ENCODE measurements at places on chromosomes 1 and 21.

DNA sequence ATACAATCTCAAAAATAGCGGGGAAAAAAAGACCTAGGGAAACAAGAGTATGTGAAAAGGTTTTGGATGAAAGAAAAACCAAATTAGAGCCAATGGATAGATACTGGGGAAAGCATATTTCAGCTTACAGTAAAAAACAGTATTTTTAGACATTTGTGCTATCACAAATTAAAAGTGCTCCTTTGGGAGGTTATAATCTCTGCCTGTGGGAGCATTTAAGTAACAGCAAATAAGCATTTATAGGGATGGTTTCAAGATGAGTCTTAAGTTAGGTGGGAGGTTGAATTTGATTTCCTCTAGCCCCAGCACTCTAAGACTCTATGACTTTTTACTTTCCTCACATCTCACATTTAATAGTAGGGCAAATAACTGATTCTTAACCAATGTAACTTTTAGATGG, 79.6 kb upstream of the SLFNL1 start:
- no peak for DNase-seq

DNA sequence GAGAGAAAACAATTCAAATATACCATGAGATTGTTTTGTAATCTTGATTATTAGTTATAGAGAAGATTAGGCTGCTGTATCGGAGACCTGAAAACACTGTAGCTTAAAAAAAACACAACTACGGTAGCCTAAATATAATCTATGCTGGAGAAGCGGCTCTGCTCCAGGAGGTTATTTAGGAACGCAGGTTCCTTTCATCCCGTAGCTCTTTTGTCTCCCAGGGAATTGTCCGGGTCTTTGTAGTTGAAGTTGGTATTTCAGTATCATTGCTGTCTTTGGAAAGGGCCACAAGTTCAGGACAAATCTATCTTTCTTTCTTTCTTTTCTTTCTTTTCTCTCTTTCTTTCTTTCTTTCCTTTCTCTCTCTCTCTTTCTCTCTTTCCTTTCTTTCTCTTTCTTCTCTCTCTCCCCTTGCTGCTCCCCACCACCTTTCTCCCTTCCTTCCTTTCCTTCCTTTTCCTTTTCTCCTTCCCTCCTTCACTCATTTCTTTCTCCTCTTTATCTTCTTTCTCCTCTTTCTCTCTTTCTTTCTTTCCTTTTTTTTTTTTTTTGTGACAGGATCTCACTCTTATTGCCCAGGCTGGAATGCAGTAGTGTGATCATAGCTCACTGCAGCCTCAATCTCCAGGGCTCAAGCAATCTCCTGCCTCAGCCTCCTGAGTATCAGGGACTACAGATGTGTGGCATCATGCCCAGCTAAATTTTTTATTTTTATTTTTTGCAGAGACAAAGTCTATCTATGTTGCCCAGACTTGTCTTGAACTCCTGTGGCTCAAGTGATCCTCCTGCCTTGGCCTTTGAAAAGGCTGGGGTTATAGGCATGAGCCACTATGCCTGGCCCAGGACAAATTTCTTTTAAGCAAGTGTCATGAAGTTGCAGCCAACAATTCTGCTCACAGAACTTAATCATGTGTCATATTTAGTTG, 10.9 kb upstream of the NFIA start:
- DNase-seq, result no peak

- DNase-seq, result peak; percentile 34
Measured at GRCh38 chr1:181134543-181135436, 46.3 kb downstream of the IER5 start.

DNA sequence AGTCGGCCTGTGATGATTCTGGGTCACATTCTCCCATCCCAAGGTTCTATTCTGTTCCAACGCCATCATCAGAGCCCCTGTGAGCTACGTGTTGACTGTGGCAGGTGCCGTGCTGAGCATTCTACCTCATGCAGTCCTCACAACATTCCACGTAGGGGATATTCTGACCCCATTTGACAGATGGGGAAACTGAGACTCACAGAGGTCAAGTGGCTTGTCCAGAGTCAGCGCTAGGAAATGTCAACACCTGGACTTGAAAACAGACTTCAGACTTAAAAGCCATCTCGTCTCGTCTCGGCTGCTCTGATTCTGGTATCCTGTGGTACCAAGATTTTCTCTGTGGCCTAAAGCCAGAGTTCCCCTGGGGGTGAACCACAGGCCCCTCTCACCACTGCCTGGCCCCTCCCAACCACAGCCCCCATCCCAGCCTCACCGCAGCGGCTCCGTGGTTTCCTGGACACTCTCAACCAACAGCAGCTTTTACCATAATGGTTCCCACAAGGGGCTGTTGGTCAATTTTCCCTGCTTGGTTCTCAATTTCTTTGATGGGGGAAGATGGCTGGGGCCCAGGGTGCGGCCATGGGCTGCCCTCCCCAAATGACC, 39.6 kb downstream of the SDC3 start:
- DNase-seq, result no peak

DNA sequence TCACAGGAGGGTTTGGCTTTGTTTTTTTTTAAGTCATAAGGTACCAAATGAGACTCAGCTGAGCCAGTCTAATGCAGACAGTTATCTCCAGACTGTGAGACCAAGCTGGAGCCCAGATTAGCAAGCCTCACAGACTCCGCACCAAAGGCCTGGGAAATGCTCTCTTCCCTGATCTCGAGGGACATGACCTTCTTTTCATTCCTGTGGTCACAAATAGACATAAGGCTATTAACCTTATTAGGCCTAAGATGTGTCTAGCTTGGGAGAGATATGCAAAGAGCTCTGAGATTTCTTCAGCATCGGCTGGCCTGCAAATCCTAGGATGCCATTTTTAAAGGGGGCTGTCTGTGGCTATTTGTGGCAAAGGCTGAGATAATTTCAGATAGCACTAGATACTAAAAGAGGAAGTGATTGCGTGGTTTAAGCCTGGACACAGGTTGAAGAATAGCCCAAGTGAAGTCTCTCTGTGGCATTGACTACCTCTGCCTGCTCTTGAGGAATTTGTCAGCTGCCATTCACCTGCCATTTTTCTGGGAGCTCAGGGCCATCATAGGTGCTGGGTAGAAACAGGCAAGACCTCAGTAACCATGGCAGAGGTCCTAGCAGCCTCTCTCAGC, 301.3 kb downstream of the SIPA1L2 start:
- no peak for DNase-seq

DNA sequence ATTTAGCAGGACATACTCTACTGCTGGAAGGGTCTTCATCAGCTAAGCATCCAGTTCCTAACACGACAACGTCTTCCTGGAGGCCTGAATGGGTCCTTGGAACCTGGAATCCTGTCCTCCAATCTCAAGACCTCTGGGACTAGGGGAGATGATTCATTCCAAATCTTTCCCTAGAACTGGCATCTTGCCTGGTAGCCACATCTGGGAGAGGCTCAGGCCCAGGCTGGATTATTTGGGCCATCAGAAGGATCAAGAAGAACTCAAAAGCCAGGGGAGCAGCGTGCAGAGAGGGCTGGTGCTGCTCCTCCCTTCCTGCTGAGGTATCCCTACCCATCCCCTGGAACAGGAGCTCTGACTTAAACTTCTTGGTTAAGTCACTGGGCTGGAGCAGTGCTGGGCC, 2.8 kb upstream of the PHLDA3 start:
- DNase-seq, result no peak

GRCh38 chr1:115595279-115596079, 46.3 kb upstream of the VANGL1 start:
- peak; percentile 71 for DNase-seq

DNA sequence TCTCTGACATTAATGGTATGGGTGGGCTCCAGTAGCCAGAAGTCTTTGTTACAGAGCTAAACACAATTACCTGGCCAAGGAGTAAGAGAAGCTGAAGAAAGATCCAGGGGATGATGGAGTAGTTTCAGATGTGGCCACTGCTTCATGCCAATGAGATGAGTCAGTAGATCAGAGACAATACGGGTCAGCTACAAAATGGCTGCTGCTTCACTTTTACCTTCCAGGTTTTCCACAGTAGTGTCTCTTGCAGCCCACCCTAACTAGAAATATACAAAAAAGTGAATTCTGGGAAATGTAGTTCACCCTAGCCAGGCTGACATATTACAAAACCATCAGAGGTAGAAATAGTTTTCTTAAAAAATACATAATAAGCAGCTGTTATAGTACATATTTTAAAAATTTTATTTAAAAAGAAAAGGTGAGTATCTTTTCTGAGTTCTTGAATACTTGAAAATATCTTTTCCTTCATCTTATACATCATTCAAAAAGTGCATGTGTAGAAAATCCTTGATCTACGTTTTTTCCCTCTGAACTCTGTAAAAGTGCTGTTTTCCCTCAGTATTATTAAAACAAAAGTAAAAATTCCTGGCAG, 36.1 kb downstream of the LRIF1 start:
- DNase-seq, result no peak

GRCh38 chr1:65729259-65729658, 63.4 kb upstream of the PDE4B start:
- DNase-seq, result no peak

- no peak for DNase-seq
Measured at GRCh38 chr1:210883821-210884220, 250.1 kb downstream of the KCNH1 start.

DNA sequence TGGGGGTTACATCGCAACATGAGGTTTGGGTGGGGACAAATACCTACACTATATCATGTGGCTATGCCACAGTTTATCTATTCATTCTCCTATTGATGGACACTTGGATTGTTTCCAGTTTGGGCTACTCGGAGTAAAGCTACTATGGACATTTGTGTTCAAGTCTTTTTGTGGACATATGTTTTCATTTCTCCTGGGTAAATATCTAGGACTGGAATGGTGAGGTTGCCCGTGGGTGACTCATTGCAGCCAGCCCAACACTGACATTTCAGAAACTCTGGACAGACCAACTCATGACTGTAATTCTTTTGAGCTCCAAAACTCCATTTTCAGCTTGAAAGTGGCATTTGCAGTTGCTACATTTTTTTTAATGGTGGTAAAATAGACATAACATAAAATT, 82.7 kb downstream of the KAZN start:
- no peak for DNase-seq

GRCh38 chr1:59043796-59044195, 253.1 kb upstream of the FGGY start:
- no peak for DNase-seq

Measured in stimulated activated CD4-positive, alpha-beta T cell treated with anti-CD3 and anti-CD28 coated beads, Interleukin-2, amount 100 ng/mL, for 24 hours (primary cell).